ENCODE measurements at places on chromosomes 6 and 20.

DNA sequence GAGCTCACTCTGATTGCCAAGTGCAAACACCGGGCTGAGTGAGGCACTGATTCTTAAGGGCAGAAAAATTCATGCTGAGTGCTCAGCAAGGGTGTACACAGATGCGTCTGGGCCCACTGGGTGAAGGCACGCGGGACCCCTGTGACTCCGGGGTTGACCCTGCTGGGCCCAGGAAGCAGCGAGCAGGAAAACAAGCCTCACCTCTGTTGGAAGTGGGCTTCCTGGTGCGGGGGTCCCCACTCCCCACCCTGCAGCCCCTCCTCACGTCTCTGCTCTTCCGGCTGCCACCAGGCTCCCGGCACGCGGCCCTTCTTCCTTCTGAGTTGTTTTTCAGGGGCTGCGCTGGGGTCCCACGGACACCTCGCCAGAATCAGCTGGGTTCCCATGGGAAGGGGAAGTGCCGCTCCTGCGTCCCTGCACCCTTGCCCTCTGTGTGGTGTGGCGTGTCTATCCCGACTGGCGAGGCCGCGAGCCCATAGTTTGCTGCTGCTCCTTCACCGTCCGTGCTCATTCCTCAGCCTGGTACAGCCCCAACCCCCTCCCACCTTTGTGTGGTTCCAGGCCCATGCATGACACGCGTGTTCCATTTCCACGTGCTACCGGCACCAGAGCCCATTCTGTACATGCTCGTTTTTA, 80.6 kb upstream of the BHLHE23 start:
- no peak for DNase-seq

GRCh38 chr6:135234492-135234780, 53.3 kb downstream of the MYB start:
- DNase-seq = no peak

DNA sequence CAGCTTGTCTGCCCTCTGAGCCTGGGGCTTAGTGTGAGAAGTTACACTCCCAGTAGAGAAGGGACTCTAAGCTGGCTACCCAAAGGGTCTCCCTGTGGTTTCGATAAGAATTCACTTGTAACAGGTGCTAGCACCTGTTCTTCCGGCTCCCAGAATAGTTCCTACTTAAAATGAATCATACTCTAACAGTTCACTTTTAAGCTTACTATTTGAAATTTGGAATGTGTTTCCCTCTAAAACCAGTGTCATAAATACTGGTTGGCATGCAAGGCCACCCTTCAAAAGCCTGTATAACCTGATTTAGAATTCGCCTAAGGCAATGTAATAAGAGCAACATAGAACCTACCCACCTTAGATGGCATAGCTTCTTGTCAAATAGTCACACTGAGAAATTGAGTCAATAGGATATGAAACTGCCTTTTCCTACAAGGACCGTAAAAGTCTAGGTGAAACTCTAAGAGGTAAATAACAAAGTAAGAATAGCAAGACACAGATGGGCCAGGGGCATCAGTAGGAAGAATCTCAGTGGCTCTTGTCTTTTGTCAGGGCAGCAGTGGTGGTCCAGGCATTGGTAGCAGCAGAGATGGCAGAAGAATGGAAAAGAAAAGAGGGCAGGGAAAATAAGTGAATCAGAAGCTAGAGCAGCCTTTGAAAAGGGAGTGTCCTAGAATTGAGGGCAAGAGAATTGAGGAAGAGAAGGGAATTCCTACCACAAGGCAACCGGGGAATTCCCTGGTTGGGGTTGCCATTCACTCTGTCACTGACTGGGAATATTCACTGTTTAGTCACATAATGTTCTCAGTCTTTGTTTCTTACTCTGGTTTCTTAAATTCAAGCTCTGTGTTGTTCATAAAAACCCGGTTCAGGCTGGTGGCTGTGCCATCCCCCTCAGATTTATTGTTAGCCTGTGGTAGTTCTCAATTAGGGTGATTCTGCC, 91.5 kb downstream of the HIVEP2 start:
- DNase-seq = no peak

DNA sequence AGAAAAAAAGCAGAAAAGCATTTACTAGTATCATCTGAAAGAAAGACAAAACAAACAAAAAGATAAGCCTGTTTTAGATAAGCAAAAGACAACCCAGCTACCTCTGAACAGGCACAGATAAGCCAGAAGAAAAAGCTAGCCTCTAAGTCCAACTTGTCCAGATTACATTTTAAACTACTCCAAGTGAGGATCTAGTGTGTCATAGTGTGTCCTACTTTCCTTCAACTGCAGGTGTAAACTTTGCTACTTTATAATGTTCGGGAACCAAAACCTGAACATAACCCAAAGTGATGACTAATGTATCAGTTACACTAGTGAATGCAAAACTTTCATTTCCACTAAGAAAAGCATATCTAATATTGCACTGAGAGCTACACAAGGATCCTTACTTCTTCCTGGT, 19.5 kb downstream of the ADNP start:
- no peak for DNase-seq

GRCh38 chr6:103505155-103505518, 1354.6 kb downstream of the HACE1 start:
- DNase-seq = no peak

DNA sequence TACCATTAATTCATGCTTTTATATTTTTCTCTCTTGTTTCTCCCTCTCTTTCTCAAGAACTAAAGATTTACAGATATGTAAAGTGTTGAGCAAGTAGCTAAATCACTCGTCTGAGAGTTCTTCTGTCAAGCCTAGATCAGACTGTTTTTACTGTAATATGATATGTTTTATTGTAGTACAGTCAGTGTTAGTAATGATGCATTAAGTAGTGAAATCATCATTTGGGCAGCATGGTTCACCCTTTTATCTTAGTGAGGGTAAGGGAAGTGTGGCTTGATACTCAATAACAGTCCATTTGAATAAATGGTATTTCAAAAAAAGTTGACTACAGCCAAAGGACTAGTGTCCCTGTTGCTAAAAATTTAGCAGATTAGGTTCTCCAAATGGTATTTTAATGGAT, 9.2 kb downstream of the CYB5R4 start:
- no peak for DNase-seq
